Transverse colon (tissue), 4 donors: ENCODE measurements at places on chromosomes 16 and 17. TPM values are rescaled to one million over a fixed set of nuclear protein-coding genes. Genes with fewer than 3 reads are reported as not detected.
A peak's percentile ranks its signal among the peaks of the same experiment; 100 is the strongest.

DNA sequence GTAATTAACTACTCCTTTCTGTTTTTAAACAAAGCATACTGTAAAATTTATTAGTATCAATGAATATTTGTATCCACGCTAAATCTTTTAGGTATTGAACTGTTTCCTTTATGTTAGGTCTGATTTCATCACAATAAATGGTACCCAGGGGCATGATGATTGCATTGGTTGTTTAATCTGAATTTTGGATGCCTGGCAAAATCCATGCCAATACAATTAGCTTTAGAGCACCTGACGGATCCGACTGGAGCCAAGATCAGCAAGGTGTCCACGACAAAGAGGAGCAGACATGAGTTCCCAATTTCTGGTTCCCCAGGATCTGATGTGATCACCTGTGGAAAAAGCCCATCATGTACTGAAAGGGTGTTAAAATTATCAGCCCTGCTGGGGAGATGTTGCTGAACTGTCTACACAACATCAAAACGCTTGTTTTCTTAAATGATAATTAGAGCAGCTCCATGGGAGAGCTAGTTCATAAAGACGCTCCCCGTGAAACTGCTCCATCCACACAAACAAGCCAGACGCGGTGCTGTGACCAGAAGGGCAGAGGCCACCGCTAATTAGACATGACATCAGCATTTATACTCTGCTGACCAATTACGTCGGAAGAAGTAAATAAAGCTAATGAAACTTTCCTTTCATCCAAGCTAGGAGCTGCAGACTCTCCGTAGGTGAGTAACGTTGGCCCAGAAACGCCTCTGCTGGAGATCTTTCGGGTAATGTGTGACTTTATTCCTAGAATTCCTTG, 151.7 kb downstream of the CPPED1 start:
- no peaks in the 10 kb centered on the region for H3K36me3 ChIP-seq
- H3K27me3 ChIP-seq: no peaks in the 10 kb centered on the region
- no peak overlapping the region for H3K27ac ChIP-seq
- no peaks in the 10 kb centered on the region for H3K4me1 ChIP-seq

- peak overlapping the region; percentile 51 for H3K4me3 ChIP-seq
- peak overlapping the region; percentile 80 for H3K27ac ChIP-seq
- no peak for DNase-seq
Measured at GRCh38 chr17:49576088-49576916, 631 bp downstream of the NXPH3 start.

- peaks cover 12% of the 10 kb centered on the region for H3K4me1 ChIP-seq
- DNase-seq: no peak
- peaks cover 10% of the 10 kb centered on the region for H3K36me3 ChIP-seq
- H3K4me3 ChIP-seq: no peak overlapping the region
- no peak overlapping the region for H3K27ac ChIP-seq
- no peaks in the 10 kb centered on the region for H3K27me3 ChIP-seq
Measured at GRCh38 chr17:38719943-38720641, 10.0 kb upstream of the CISD3 start.

DNA sequence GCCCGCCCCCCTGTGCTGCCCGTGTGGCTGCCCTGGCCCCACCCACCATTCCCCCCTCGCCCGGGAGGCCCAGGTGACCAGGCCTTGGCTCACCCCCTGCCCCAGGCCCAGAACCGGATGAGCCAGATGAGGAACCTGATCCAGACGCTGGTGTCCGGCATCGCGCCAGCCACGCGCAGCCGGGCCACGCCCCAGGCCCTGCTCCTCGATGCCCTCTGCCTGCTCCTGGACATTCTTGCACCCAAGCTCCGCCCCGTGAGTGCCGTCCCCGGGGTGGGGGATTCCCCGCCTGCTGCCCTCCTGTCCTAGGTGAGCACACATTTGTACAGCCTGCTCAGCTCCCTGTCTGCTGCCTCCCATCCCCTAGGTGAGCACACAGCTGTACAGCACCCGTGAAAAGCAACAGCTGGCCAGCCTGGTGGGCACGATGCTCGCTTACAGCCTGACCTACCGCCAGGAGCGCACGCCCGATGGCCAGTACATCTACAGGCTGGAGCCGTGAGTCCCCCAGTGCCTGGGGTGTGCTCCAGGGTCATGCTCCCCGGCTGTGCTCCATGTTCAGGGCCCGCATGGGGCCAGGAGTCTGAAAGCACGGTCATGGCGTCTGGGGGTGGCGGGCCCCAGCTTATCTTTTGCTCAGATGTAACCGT, 4.8 kb downstream of the GNG13 start:
- H3K4me1 ChIP-seq: no peaks in the 10 kb centered on the region
- H3K4me3 ChIP-seq: no peak overlapping the region
- H3K27me3 ChIP-seq: peaks cover 23% of the 10 kb centered on the region

DNA sequence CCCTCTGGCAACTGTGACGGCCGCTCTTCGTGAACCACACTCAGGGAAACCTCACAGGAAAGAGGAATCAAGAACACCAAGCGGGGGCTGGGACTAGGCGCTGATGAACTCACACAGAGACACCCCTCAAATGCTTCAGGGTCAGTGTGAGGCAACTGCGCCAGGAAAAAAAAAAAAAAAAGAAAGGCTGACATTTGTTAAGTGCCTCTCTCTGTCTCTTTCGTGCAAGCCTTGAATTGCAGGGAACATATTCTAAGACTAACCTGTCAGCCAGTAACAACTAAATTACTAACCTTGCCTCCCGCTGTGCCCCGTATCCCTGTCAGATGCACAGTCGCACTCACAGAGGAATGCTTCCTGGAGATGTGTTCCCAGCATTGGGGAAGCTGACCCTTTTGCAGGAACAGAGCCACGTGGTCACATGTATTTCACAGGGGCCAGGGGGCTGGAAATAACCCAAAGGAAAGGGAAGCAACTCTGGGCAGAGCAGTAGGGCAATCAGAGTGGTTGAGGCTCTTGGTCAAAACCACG, 247.8 kb downstream of the XYLT1 start:
- no peaks in the 10 kb centered on the region for H3K27me3 ChIP-seq
- H3K36me3 ChIP-seq: no peaks in the 10 kb centered on the region
- H3K4me3 ChIP-seq: no peak overlapping the region
- H3K27ac ChIP-seq: peak overlapping the region; percentile 85

DNA sequence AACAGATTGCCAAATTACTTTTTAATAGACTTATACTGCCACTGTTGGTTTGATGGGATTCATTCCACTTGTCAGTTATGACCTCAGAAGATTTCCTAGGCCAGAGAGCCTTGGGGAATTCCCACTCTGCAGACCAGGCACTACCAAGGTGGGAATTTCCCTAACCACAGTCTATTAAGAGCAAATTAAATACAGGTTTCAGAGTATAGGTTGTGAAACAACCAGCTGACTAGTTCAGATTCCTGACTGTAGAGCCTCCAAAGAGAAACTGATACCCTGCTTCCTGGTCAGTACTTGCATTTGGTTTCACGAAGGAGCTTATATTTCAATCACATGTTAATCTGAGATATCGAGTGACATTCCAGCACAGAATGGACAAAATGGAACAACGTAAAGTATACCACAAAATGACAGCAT, 186.5 kb downstream of the STX8 start:
- no peak overlapping the region for H3K4me3 ChIP-seq
- DNase-seq: no peak
- H3K27ac ChIP-seq: no peak overlapping the region
- no peaks in the 10 kb centered on the region for H3K4me1 ChIP-seq
- no peaks in the 10 kb centered on the region for H3K27me3 ChIP-seq

GRCh38 chr16:19168371-19169081, 486 bp downstream of the SYT17 start:
- H3K4me3 ChIP-seq: peak overlapping the region; percentile 57
- peak overlapping the region; percentile 68 for H3K27ac ChIP-seq
- H3K4me1 ChIP-seq: no peaks in the 10 kb centered on the region
- peak; percentile 64 for DNase-seq
- H3K27me3 ChIP-seq: peaks cover 16% of the 10 kb centered on the region

- DNase-seq: no peak
- peaks cover 5% of the 10 kb centered on the region for H3K36me3 ChIP-seq
- no peaks in the 10 kb centered on the region for H3K27me3 ChIP-seq
- H3K27ac ChIP-seq: peak overlapping the region; percentile 58
- no peak overlapping the region for H3K4me3 ChIP-seq
Measured at GRCh38 chr17:75474736-75475135, 18.3 kb downstream of the TMEM94 start.

DNA sequence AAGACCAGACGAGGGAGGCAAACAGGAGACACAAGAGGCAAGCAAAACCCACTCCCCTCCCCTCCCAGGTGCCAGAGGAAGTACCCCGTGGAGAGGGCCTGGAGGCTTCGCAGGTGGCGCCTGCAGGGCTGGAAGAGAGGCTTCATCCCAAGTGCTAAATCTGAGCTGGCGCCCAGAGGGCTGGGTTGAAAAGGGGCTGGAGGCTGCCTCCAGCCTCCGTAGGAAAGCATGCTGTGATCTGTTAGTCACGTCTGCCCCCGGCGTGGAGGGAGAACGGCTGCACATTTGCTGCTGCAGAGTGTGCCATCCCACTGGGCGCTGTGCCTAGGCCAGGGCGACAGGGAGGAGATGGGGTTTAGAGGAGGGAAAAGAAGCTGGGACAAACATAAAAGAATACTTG, 16.9 kb downstream of the RPH3AL start:
- H3K36me3 ChIP-seq: no peaks in the 10 kb centered on the region
- H3K27ac ChIP-seq: peak overlapping the region; percentile 44
- no peaks in the 10 kb centered on the region for H3K27me3 ChIP-seq
- peaks cover 29% of the 10 kb centered on the region for H3K4me1 ChIP-seq

C1QL1 gene
- 1.1 TPM for total RNA-seq
